ENCODE measurements at places on chromosomes 12 and 14.

DNA sequence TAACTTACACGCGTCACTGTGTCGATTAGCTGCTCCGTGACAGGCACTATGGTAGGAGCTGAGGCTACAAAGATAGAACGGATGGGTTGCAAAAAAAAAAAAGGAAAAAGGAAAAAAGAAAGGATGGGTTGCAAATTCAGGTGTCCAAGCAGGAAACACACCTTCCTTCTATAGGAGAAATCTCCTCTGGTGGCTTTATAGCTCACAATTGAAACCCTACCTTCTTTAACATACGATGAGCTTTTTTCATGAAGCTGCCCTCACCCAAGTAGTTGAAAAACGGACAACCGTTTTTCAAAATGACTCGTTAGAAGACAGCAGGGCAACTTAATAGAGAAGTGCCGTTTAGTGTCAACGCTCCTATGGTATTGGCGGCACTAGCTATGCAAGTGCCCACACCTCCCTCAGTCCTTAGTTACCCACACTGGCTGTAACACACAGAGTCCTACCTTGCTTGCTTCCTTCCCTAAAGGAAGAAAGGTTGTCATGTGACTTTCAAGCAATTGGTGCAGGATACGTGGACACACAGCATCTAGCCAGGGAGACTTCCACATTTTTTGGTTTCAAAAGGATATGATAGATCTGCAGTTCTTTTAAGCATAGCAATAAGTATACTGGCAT, 682 bp upstream of the TRIP11 start:
- peak; percentile 15 for DNase-seq

- DNase-seq, result no peak
These were observed 8.6 kb upstream of the SSTR1 start for GRCh38 chr14:38199076-38199475.

GRCh38 chr14:103558071-103558882, 4.2 kb downstream of the BAG5 start:
- no peak for DNase-seq

DNA sequence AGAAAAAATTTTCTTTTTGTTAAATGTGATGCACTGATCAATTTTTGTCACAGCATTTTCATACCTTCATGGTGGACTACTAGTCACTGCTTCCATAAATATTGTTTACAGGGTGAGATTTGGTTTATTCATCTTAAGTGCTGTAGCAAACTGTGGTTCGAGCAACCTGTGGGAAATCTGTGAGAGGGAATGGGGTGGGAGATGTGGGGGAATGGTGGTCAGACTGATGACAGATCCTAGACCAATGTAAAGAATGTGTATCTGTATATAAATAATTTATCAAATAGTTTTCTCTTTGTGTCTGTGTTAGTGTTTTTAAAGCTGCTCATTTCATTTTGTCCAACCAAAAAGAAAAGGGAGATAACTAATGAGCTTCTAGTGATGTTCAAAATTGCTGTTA, 26.7 kb downstream of the CSRP2 start:
- DNase-seq, result no peak

DNA sequence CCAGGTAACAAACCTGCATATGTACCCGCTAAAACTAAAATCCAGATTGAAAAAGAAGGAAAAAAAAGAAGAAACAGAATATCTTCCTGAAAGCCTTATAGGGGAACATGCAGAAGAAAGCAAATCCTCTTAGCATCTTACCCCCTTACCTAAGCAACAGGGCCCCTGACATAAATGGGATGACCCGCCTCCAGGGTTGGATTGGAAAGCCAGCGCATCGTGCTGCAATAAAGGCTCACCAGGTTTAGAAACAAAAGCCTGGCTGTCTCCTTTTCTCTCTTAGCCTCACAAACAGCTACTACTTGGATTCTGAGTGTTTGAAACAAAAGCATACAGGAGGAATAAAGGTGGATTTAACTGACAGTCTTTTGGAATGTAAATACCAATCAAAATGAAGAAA, 13.8 kb upstream of the ADCK1 start:
- no peak for DNase-seq

DNA sequence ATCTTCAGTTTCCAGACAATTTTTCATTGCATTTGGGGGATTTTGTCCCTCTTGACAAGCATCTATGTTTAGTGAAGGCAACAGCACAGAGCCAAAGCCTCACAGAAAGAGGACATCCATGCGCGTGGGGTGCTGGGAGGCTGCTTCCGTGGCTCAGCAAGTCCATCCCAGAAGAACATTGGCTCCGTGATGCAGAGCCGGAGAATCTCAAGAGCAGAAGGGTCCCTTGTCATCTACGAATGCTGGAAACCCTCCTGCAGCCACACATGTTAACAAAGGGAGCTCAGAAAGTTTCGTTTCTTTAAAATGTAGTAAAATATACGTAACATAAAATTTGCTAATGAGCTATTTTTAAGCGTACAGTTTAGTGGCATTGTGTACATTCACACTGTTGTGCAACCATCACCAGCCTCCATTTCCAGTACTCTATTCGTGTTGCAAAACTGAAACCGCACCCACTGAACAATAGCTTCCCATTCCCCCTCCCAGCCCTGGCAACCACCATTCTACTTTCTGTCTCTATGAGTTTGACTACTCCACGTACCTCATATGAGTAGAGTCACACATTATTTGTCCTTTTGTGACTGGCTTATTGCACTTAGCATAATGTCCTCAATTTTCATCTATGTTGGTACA, 185.9 kb downstream of the TTC7B start:
- no peak for DNase-seq

DNA sequence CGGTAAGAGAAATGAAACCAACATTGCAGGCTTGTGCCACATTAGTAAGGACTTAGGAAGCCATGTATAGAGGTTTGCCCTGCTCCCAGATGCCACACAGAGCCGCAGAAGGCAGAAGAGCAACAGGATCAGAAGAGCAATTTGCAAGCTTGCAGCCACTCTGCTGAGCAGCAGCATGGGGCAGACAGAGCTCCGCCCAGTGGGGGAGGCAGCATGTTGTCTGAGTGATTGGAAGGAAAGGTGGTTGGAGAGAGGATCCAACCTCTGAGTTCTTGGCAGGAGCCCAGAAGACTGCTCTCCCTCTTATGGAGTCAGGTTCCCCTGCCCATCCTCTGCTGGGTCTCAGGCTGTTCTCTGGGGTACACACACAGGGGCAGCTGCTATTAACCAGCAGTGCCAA, 2.3 kb upstream of the KRT6A start:
- DNase-seq, result peak; percentile 8

GRCh38 chr14:65095633-65096205, 6.6 kb downstream of the MAX start:
- no peak for DNase-seq

- no peak for DNase-seq
These were observed 100.5 kb downstream of the ALG10B start for GRCh38 chr12:38417101-38417500.

DNA sequence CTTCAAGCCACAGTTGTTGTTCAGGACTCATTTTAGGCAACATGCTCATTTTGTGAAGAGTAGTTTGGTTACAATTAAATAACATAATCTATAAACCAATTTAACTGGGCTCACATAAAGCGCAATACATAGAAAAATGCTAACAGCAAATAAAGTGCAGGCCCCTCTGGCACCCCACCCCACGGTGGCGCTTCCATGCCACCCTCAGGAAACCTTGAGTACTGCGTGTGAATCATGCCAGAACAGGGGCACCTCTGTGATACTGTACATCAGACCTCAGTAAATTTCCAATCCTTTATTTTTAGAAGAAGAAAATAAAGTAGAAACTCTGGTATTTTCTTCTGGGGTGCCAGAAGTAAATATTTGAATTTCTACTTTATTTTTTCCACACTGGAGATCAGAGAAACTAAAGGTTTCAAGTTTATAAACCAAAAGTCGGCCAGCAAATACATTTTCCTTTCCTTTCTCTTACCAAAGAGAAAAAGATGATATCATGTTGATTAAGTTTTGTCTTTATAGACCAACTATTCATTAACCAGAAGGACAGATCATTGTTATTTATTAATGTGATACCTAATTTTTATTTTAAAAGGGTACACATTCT, 316.8 kb downstream of the PAWR start:
- DNase-seq, result no peak

DNA sequence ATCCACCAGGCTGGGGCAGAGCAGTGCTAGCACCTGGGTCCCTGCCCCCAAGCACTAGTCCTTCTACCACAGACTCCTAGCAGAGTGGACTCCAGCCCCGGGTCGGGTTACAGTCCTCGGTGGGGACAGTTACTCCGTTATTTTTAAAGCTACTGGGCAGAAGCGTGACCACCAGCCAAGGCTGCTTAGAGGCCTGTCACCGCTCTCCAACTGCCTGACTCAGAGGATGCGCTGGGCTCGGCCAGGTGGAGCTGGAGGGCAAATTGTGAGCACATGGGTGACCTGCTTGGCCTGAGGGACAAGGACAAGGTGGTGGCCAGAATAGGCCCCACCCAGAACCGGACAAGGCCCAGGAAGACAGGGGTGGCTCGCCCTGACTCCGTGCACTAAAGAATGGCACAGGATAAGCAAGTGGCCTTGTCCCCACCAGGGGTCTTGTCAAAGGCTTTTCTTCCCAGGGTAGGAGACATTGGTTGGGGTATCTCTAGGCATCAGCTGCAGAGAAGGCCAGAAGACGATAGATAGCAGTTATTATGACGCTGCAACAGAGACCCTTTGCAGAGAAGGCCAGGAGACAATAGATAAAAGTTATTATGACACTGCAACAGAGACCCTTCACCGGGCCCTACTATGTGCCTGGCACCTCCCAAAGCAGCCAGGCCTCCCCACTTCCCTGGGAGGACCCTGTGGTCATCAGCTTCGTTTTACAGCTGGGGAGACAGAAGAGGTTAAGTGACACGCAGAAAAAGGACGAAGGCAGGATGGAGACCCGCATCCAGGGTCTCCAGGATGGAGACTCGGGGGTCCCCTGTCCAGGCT, 1.6 kb downstream of the ABCB9 start:
- DNase-seq, result no peak

GRCh38 chr12:124359671-124360581, 65.0 kb downstream of the RFLNA start:
- no peak for DNase-seq

DNA sequence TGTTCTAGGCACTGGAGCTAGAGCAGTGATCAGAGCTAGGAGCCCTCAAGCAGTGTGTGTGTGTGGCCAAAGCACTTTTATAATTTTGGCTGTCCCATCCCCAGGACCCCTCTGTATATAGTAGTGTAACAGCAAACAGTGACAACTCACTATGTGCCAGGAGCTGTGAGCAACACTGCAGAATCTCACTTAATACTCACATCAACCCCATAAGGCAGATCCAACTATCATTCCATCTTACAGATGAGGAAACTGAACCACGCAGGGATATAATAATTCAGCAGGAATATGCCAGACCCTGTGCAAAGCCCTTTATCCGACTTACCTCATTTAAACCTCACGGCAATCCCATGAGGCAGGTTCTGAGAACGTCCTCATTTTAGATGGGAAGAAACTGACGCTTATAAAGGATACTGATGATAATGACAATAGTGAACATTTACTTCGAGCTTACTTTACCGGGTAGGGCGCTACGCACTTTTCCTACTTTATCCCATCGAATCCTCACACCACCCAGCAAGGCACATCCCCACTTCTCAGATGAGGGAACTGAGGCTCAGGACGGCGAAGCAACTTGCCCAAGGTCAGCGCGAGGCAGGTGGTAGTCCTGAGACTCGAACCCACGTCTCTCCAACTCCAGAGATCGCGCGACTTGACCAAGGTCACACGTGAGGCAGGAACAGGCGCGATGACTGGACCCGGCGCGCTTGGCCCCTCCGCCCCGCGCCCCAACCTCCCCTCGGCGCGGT, 687 bp downstream of the RAB35 start:
- no peak for DNase-seq

DNA sequence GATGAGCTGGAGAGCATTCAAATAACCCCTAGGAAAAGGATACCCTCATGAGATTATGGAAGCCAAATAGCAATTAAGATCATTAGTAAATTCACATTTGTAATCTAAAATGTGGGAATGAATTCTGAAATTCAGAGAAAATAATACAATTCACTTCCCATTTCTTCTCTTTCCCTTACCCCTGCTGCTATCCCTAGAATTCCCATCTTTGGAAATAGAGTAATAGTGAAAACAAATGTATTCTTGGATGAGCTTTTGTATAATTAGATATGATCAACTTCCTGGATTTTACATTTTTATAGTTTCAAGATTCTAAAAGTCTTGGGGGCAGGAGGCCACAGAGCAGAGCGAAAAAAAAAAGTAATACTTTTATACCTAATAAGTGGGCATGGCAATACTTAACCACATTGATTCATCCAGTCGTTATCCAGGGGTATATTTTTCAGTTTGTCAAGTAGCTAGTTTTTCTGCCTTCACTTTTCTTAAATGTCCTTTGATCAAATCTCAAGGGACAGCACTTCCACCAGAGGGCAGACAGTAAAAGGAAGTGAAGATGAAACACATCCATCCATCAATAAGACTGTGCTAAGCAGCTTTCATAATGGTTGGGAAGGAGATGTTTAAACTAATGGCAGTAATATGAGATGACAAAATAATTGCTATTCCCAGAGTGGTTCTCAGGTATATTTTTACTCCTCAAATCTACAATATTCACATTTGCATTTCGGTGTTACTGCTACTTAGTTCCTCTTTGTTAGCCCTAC, 401.3 kb downstream of the DIO2 start:
- peak; percentile 16 for DNase-seq

DNA sequence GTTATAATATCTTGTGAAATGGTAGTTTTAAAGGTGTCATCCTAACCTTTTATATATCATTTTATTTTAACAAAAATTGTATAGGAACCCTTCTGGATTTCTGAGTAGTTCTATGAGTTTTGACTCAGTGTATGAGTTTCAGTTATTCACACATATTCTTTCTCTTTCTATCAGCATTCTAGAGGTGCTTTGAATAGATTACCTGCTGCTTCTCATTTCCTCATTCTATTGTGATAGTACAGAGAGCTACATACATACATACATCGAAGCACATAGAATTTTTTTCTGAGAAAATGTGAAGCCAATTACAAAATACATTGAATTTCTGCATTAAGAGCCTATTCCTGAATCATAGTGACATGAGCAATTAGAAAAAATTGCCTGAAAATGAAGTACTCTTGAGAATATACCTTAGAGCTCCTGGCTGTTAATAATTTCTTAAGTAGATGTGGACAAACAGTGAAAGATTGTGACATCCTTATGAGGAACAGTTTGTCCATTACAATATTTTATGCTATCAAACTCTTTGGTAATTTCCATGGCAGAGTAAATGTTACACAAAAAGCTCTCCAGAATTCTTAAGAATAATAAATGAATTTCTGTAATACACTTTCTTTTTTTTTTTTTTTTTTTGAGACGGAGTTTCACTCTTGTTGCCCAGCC, 556.6 kb downstream of the TRHDE start:
- no peak for DNase-seq

DNA sequence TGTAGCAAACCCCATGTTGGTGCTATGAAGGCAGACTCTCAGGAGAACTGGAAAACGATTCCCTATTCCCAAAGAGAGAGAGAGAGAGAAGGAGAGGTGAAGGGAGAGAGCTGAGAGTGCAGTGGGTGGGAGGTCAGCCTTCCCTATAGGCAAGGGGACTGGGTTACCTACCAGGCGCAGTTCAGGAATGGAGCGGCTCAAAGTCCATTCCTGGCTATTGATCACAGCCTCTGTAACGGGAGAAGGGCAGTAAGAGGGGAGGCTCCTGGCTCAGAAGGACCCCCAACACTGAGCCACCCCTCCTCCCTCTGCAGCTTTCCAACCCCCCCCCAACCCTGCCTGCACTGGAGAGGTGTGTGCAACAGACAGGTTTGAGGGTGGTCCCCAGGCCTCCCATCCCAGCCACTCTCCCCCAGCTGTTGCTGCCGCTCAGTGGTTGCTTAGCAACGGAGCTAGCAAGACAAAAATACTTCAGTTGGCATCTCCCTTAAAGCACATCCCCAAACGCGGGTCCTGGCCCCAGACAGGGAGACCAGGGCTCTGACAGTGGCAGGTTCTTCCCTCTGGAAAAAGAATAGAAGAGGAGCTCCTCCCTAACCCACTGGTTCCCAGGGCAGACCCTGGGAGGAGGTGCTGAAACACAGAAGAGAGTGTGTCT, 3.2 kb downstream of the AGAP2 start:
- DNase-seq, result no peak
